Left ventricle myocardium inferior (tissue), 1 donor: ENCODE measurements at places on chromosomes 5 and 9.

DNA sequence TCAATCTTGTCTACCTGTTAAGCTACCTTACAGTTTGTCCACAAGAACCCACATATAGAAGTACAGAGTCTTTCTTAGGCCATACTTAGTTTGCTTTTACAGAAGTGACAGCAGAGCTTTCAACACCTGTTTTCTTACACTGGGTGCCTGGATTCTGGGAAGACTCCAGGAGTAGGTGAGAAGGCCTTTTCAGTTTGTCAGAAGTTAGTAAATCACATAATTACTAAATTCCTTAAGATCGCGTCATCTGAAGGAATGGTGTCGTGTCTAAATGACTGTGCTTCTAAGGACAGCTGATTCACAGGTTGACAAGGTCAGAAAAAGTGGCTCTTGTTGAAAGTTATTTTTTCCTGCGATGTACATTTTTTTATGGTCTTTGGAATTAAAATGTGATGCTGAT lies 97.0 kb upstream of the FAM120A start:
- DNase-seq = no peak

GRCh38 chr5:110092955-110093785 lies 403.4 kb downstream of the MAN2A1 start:
- no peak for DNase-seq

GRCh38 chr5:126920291-126920690 lies 110.1 kb downstream of the MARCHF3 start:
- DNase-seq = no peak

DNA sequence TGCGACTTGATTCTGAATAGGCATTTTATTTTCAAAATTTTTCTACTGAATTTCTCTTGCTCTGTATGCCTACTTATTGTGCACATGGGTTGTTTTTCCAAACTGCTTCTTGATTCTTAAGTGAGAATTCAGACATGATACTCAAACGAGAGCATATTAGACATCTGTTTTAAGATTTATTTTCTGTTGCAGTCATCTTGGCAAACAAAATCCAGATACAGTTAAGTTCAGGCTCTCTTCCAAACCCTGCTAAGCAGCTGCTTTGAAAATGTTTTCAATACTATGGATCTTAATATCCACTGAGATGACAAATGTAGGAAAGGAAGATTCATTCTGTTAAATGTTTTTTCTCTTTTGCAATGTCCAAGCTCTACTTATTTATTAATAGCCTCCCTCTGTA lies 4.5 kb downstream of the TMEM215 start:
- no peak for DNase-seq

- no peak for DNase-seq
These were observed 94.7 kb upstream of the ANKRD55 start for GRCh38 chr5:56327809-56328208.

- DNase-seq = no peak
These were observed 8.9 kb downstream of the ZNF366 start for GRCh38 chr5:72498284-72498683.
